Colonic mucosa (tissue), 4 donors: ENCODE measurements at places on chromosomes 2 and 18. TPM values are rescaled to one million over a fixed set of nuclear protein-coding genes. Genes with fewer than 3 reads are reported as not detected.
A peak's percentile ranks its signal among the peaks of the same experiment; 100 is the strongest.

The CYRIA gene
- total RNA-seq, result 3.8 TPM

DNA sequence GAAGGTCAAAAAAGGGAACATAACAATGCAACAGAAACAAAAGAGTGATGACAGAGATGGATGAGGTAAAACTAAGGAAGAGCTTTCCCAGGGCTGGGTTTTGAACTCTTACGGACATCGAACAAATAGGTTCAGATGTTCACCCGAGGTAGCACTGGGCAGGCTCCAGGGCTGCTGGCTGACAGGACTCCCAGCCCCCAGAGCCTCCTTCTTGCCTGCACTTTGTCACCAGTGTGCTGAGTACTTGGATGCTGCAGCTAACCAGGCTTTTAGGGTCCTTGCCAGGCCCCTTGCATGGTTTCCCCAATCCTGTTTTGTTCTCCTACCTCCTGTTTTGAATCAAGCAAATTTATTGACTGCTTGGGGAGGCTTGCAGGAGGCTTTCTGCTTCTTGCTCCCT is 322.9 kb downstream of the DYSF start:
- no peak overlapping the region for H3K4me3 ChIP-seq
- no peak for DNase-seq
- no peak overlapping the region for H3K27ac ChIP-seq
- H3K27me3 ChIP-seq, result no peaks in the 10 kb centered on the region
- H3K4me1 ChIP-seq, result no peaks in the 10 kb centered on the region
- H3K36me3 ChIP-seq, result no peaks in the 10 kb centered on the region

DNA sequence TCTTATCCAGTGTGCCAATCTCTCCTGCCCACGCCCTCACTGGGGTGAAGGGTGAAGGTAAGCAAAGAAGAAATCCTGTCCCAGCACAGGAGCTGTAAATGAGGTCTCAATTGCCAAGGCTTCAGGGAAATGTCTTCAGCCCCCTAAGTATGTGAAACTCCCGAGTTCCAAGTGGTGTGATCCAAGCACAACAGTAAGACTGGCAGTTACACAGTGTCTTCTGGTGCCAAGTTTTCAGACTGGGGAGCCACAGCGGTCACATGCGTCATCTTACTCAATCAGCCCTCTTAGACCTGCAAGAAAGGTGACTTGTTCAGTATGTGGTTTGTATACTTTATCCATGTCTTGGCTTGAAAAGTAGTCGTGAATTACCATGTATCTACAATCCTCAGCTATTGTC is 55.0 kb upstream of the SPRED2 start:
- no peaks in the 10 kb centered on the region for H3K27me3 ChIP-seq
- DNase-seq, result no peak
- no peaks in the 10 kb centered on the region for H3K36me3 ChIP-seq
- H3K4me1 ChIP-seq, result no peaks in the 10 kb centered on the region
- H3K27ac ChIP-seq, result no peak overlapping the region

DNA sequence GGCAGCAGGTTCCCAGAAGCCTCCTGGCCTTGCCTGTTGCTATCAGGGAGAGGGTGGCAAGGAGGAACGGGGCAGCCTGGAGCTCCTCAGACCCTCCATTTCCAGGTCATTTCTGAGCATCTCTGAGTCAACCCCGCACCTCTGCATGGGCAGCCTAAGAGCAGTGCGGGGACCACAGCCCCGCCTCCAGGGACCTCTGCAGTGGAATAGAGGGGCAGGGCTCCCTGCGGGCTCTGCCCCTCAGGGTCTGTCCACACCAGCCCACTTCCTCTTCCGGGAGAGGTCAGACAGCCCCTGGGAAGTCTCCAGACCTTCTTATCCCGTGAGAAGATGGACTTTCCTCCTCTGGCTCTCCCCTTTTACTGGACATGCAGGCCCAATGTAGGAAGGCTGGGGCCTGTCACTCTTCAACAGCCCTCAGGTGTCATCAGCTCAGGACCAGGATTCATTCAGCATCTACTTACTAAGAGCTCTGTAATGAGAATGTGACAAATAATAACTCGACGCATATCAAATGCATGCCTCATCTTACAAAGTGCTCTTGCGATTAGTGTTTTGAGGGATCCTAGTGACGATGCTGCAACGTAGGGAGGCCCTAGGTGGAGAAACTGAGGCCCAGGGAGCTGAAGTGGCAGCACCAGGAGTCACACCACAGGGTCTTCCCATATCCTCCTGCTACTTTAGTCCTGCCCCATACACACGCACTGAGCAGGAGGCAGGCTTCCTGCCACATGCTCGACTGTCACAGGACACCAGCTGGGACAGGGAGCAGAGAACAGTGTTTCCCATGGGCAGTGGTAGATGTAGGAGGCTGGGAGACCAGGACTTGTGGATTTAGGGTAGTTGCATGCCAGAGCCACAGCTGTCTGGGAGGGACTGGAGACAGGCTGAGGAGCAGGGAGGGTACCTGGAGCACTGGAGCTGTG is 28.0 kb downstream of the SH2D6 start:
- H3K36me3 ChIP-seq, result no peaks in the 10 kb centered on the region
- no peak overlapping the region for H3K4me3 ChIP-seq
- peak overlapping the region; percentile 24 for H3K27ac ChIP-seq
- no peak for DNase-seq
- H3K4me1 ChIP-seq, result no peaks in the 10 kb centered on the region
